ENCODE measurements at places on chromosomes 5 and 9.
A peak's percentile ranks its signal among the peaks of the same experiment; 100 is the strongest.

DNA sequence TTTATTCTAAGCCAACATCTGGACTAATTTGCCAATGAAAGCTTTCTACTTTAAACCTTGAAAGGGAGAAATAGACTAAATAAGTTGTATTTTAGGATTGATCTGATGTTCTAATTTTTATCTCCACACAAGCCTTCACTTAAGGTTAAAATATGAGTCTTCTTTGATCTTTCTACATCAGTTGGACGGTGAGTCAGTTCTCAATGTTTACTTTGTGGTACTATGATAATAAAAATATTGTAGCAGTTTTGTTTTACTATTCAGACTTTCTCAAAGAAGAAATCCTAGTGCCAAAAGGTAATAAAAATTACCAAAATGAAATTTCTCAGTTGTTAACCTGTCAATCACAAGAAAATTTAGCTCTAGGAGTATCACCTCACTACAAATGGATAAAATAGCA, 203.5 kb upstream of the RGMB start:
- no peak overlapping the region for H3K4me3 ChIP-seq
- no peak overlapping the region for H3K27ac ChIP-seq
- no peaks in the 10 kb centered on the region for H3K36me3 ChIP-seq
- DNase-seq, result no peak
- H3K4me1 ChIP-seq, result no peaks in the 10 kb centered on the region
- H3K27me3 ChIP-seq, result peaks cover 5% of the 10 kb centered on the region

GRCh38 chr9:84773022-84773421, 103.5 kb downstream of the NTRK2 start:
- H3K4me1 ChIP-seq, result no peaks in the 10 kb centered on the region
- DNase-seq, result no peak
- no peak overlapping the region for H3K4me3 ChIP-seq

GRCh38 chr5:159184858-159185381, 24.4 kb downstream of the RNF145 start:
- H3K27ac ChIP-seq, result peak overlapping the region; percentile 83
- peaks cover 74% of the 10 kb centered on the region for H3K4me1 ChIP-seq
- peak overlapping the region; percentile 1 for H3K4me3 ChIP-seq
- no peaks in the 10 kb centered on the region for H3K27me3 ChIP-seq

GRCh38 chr9:110984890-110985437, 53.3 kb downstream of the LPAR1 start:
- H3K27ac ChIP-seq, result no peak overlapping the region
- DNase-seq, result no peak
- no peaks in the 10 kb centered on the region for H3K4me1 ChIP-seq
- no peaks in the 10 kb centered on the region for H3K27me3 ChIP-seq

DNA sequence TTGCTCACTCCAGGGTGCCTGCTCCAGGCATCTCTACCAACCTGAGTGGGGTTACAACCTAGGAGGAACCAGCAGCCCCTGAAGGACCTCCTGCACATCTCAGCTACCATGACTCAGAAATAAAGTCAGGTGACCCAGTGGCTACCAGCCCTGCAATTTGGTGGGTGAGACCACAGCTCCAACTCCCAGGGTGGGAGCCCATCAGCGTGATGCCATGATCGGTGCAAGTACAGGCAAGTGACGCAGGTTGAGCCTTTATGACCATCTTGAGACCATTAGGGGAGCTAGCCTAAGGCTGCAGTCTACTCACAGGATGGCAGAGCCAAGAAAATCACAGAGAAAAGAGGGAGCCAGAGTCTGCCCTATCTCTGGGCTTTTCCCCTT, 8.6 kb downstream of the SEPTIN8 start:
- H3K4me1 ChIP-seq, result no peaks in the 10 kb centered on the region
- no peak for DNase-seq
- peaks cover 2% of the 10 kb centered on the region for H3K36me3 ChIP-seq
- no peak overlapping the region for H3K27ac ChIP-seq
- H3K4me3 ChIP-seq, result no peak overlapping the region

DNA sequence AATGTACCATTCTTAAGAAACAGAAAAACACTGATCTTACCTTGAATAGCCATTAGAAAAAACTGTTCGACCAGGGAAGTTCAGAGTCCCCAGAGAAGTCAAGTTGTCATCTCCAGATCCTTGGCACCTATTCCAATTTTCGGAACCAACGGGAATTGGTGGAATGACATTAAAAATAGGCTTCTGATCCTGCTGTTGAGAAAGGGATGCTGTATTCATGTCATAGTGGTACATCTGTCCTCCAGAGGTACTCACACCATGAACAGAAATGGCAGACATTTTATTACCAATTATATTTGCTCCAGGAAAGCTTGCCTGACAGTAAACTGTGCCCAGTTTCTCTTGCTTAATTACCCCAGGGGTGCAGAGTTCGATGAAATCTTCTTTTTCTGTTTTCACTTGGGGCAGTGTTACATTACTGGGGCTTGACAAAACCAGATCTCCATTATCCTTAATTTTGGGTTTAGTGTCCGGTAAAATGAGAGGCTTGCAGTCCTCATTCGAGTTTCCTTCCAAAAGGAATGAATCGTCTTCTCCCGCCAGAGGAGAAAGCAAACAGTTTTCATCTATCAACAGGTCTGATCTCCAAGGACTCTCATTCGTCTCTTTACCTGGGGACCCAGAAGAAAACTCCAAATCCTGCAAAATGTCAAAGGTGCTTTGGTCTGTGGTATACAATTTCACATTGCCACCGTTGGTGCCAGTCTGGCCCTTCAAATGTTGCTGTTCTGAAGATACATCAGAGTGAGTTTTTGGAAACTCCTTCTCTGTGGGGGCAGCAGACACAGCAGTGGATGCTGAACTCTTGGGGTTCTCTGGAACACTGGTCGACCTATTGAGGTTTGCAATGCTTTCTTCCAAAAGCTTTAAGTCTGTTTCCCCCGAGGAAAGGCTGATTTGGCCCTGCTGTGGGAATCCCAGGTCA, 3.6 kb downstream of the NR3C1 start:
- peaks cover 51% of the 10 kb centered on the region for H3K4me1 ChIP-seq
- H3K27ac ChIP-seq, result peak overlapping the region; percentile 13
- H3K27me3 ChIP-seq, result no peaks in the 10 kb centered on the region
- H3K4me3 ChIP-seq, result peak overlapping the region; percentile 91
- H3K36me3 ChIP-seq, result peaks cover 33% of the 10 kb centered on the region

DNA sequence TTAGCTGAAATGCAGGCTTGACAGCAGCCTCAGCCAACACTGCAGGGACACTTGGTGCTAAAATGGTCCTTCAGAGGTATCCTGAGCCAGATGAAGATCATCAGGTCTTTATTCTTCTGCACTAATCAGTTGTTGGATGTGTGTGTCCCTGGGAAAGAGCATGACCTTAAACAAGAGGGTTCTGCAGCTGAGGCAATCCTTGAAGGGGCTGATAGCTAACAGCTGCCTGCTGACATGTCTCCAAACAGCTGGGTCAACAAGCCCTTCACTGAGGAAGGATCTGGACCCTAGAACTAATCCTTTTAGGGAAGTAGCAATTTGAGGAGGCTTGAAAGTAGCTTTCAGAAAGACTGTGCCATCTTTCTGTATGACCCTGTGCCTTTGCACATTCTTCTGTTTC, 376.3 kb upstream of the ACTBL2 start:
- H3K4me1 ChIP-seq, result no peaks in the 10 kb centered on the region
- no peak overlapping the region for H3K4me3 ChIP-seq
- no peak overlapping the region for H3K27ac ChIP-seq
- H3K36me3 ChIP-seq, result no peaks in the 10 kb centered on the region

DNA sequence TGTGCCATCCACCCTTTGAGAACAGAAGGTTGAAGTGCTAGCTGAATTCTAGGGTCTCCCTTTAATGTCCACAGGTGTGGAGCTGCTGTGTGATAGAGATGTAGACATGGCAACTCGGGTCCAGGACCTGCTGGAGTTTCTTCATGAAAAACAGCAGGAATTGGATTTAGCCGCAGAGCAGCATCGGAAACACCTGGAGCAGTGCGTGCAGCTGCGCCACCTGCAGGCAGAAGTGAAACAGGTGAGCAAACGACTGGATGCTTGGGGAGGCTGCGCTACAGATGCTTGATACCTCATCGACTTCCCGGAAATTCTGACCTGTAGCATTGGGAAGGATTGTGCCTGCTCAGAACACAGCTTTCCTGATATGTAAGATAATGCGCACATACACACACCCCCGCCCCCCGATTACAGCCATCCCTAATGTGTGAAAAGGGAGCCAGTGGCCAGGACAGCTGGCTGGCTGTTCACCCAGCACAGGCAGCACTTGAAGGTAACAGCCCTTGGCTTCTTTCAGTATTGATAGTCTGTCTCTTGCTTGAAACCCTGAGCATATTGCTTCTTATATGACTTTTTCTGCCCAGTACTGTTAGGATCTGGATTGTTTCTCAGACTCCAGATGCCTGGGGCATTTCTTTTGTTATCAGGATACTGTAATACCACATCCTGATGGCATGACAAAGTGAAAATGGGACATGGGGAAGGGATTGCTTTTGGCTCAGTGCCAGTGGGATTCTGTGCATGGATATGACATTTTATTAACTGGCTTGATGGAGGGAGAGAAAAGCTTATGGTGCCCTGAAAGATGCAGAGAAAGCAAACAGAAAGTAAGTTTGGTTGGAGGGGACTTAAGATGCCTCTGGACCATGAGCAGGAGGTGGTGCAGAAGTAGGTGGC, 216.8 kb upstream of the OTULINL start:
- no peaks in the 10 kb centered on the region for H3K27me3 ChIP-seq
- H3K4me3 ChIP-seq, result no peak overlapping the region
- H3K27ac ChIP-seq, result no peak overlapping the region
- no peaks in the 10 kb centered on the region for H3K36me3 ChIP-seq

DNA sequence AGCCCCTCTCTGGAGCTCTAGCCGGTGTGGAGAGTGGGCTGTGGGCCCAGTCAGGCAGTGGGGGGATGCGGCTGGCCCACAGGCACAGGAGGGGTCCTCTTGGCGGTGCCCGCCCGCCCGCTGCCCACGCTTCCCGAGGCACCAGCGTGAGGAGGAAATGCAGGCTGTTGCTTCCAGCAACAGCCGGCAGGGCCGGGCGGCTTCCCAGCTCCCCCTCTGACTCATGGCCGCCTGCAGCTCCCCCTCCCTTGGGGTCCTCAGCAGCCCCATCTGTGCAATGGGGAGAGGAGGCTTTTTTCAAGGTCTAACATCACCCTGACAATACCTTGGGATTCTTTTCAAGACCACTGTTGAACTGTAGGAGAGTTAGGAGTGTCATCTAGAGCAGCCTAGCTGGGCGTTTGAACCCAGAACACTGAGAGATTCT, 10.4 kb downstream of the CXXC5 start:
- H3K27me3 ChIP-seq, result peaks cover 9% of the 10 kb centered on the region
- no peak for DNase-seq
- no peaks in the 10 kb centered on the region for H3K4me1 ChIP-seq
- H3K4me3 ChIP-seq, result no peak overlapping the region
- no peak overlapping the region for H3K27ac ChIP-seq
- no peaks in the 10 kb centered on the region for H3K36me3 ChIP-seq

GRCh38 chr5:74685979-74686631, 1.1 kb downstream of the HEXB start:
- H3K27me3 ChIP-seq, result no peaks in the 10 kb centered on the region
- H3K4me3 ChIP-seq, result peak overlapping the region; percentile 73
- peak overlapping the region; percentile 87 for H3K27ac ChIP-seq

- no peaks in the 10 kb centered on the region for H3K4me1 ChIP-seq
- no peak overlapping the region for H3K27ac ChIP-seq
- H3K27me3 ChIP-seq, result no peaks in the 10 kb centered on the region
- no peaks in the 10 kb centered on the region for H3K36me3 ChIP-seq
- no peak for DNase-seq
Observed at GRCh38 chr9:93191354-93191660, 7.4 kb downstream of the WNK2 start.

GRCh38 chr5:64526734-64527439, 21.1 kb downstream of the RGS7BP start:
- DNase-seq, result no peak
- no peaks in the 10 kb centered on the region for H3K4me1 ChIP-seq
- no peak overlapping the region for H3K4me3 ChIP-seq
- no peaks in the 10 kb centered on the region for H3K36me3 ChIP-seq
- no peaks in the 10 kb centered on the region for H3K27me3 ChIP-seq
- H3K27ac ChIP-seq, result no peak overlapping the region

DNA sequence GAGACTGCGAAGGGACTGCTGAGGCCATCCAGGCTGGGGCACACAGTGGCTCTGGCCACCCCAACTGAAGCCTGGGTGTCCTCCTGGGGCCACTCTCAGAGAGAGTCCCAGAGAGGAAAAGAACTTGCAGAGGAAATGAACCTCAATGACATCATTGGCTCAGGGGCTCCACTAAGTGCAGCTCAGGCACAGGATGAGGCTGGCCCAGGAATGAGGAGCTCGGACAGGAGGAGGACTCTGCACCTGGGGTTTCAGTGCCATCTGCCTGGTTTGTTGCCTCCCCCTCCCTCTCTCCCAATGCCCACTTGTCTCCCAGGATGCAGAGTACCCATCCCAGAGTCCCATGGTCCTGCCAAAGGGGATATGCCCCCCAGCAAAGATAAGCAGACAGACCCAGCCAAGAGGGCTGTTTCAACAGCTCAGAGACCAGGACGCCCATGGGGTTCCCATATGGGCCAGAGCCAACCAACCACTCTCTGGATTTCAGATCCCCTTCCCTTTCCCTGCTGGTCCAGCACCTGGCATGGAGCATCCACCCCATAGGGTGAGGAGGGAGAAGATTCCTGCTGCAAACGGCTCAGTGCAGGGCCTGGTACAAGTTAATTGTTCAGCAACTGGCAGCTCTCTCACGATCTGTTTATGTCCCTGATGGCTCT, 26.9 kb upstream of the OLFM1 start:
- no peak overlapping the region for H3K27ac ChIP-seq
- H3K4me3 ChIP-seq, result no peak overlapping the region
- no peak for DNase-seq
- peaks cover 12% of the 10 kb centered on the region for H3K27me3 ChIP-seq
- no peaks in the 10 kb centered on the region for H3K4me1 ChIP-seq

- no peak for DNase-seq
- H3K27me3 ChIP-seq, result no peaks in the 10 kb centered on the region
- H3K4me3 ChIP-seq, result no peak overlapping the region
Observed at GRCh38 chr5:43694027-43694426, 91.0 kb downstream of the NNT start.

- no peaks in the 10 kb centered on the region for H3K27me3 ChIP-seq
- H3K4me1 ChIP-seq, result no peaks in the 10 kb centered on the region
- H3K36me3 ChIP-seq, result no peaks in the 10 kb centered on the region
- H3K4me3 ChIP-seq, result no peak overlapping the region
- no peak for DNase-seq
Observed at GRCh38 chr5:3351581-3352442, 243.8 kb upstream of the IRX1 start.

- no peaks in the 10 kb centered on the region for H3K36me3 ChIP-seq
- peaks cover 4% of the 10 kb centered on the region for H3K27me3 ChIP-seq
- no peak overlapping the region for H3K27ac ChIP-seq
- H3K4me1 ChIP-seq, result no peaks in the 10 kb centered on the region
- no peak for DNase-seq
Observed at GRCh38 chr5:114467729-114468128, 105.9 kb downstream of the KCNN2 start.

DNA sequence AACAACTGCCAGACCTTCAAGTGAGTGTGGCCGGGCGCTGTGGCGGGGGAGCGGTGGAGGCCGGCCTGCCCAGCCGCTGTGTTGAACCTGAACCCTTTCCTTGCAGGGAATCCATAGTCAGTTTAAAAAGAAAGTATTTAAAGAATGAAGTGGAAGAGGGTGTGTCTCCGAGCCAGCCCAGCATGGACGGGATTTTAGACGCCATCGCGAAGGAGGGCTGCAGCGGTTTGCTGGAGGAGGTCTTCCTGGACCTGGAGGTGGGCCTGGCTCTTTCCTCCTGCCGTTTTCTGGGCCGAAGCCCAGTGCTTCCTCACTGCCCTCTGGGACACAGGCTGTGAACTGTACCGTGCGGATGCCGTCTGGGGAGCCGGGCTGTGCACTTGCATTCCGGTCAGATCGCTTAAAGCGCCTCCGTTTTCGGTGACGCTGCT, 19.1 kb downstream of the EXOC3 start:
- H3K4me1 ChIP-seq, result peaks cover 65% of the 10 kb centered on the region
- peaks cover 72% of the 10 kb centered on the region for H3K36me3 ChIP-seq
- peak overlapping the region; percentile 82 for H3K27ac ChIP-seq
